Activated CD4-positive, alpha-beta T cell treated with anti-CD3 and anti-CD28 coated beads for 48 hours (primary cell): ENCODE measurements at places on chromosomes 3 and 15.

DNA sequence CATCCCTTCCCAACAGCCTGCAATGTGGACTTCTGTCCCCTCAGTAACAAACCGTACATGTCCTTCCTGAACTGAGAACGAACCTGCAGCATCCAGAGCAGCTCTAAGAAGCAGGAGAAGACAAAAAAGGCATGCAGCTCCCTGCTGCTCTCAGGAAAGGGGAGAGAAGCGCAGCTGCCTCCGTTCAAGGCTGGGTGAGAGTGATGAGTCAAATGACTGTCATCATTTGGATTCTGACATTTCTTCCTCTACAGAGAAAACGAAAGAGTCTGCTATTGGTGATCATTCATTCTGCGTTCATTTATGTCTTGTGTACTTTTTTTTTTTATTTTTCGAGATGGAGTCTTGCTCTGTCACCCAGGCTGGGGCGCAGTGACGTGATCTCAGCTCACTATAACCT, 677.8 kb downstream of the FHIT start:
- DNase-seq, result no peak

GRCh38 chr3:15845475-15845874, 47.7 kb upstream of the ANKRD28 start:
- peak; percentile 20 for DNase-seq

GRCh38 chr3:197801891-197802778, 11.1 kb downstream of the LRCH3 start:
- peak; percentile 31 for DNase-seq

DNA sequence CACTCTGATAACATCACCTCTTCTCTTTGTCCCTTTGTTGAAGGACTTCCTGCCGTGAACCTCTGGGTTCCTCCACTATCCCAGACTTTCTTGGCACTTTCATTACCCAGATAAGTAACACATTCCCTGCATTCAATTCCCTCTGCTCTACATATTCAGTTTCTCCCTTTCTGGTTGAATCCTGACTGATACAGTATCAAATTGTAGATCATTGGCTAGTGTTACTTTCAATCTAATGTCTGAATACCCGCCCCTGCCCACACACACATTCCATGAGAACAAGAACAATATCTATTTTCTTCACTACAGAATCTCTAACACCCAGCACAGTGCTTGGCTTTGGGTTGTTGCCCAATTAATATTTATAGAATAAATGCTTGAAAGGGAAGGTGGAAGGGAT, 163.5 kb downstream of the ABHD5 start:
- no peak for DNase-seq

DNA sequence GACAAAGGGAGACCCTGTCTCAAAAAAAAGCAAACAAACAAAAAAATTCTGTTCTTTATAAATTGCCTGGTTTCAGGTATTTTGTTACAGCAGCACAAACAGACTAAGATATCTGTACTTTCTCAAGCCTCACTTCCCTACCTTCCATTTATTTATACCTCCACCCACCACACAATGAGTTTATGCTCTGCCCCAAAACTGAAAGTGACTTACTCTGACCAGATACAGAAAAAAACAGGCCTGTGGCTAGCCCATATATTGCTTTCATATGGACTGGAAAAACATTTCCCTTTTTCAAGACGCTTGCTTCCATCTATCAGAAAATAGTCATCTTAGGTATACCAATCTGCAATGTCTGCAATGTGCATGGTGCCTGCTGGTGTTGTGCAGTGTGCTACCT, 8.7 kb upstream of the GPD1L start:
- DNase-seq, result no peak

- no peak for DNase-seq
Observed at GRCh38 chr15:32659340-32660155, 18.0 kb downstream of the SCG5 start.

DNA sequence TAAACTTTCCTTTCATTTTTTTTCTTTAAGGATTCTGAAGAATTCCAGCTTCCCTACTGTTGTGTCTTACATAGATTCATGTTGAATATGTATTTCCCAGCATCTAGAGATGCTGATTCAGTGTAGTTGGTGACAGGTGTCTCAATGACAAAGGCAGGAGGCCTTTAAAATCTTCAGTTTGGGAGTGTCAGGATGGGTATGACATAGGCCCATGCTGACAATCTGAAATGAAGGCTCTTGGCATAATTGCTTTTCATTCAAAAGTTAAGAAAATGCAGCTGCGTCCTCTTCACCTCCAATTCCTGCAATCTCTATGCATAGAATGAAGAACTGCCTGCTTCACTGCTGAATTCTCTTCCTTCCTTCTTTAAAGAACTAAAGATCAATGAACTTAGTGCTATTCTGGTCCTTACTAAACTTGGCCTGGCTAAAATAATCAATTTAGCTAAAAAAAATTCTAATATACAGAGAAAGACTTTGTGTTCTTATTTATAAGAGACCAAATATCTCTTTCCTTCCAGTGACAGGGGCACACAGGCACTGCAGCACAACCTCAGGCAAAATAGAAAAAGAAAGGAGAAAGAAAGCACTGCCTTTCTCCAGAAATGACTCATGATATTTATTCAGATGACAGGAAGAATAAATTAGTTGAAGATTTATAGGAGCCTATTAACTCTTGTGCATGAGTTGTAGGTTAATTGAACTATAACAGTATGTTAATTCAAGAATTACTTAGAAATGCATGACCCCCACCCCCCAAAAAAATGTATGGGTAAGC, 152.6 kb upstream of the GBE1 start:
- DNase-seq, result no peak

GRCh38 chr3:187989575-187990153, 164.3 kb upstream of the LPP start:
- DNase-seq, result no peak

DNA sequence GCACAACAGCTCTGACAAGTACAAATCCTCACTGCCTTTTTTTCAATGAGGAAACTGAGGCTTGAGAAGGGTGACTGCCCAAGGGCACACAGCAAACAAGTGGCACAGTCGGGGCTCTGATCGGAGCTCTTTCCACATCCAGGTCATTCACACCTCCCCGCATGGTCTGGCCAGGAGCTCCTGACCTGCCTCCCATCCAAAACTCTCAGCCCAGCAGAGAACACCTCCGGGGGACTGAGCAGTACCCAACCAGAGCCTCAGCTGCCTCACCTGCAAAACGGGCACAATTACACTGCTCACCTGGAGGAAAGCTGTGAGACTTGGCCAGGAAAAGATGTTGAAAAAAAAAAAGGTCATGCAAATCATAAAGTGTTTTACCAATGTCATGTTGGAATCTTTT, 36.5 kb downstream of the WNT7A start:
- DNase-seq, result no peak

DNA sequence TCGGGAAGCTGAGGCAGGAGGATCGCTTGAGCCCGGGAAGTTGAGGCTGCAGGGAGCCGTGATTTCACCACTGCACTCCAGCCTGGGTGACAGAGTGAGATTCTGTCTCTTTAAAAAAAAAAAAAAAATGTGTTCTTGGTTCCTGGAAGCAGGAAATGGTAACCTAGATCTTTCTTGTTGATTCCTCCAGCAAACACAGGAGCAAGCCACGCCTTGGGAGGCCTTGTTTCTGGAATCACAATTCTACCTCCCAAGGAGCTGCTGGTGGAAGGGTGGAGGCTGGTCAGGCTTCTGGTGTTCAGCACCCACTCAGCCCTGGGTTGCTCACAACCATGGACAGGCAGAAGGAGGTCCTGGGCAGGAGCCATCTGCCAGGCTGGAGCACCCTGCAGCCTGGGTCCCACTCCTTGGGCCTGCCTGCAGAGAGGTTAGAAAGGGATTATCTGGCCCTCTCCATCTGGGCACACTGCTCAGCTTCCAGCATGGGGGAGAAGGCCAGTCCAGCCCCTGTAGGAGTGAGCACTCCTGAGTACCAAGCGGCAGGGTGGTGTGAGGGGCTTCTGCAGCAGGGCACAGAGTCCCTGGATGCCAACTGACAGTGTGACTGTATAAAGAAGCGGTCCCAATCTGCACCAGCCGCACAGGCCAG, 65.6 kb downstream of the ABTB1 start:
- no peak for DNase-seq

- DNase-seq, result no peak
Observed at GRCh38 chr15:48602358-48603122, 43.0 kb downstream of the FBN1 start.

DNA sequence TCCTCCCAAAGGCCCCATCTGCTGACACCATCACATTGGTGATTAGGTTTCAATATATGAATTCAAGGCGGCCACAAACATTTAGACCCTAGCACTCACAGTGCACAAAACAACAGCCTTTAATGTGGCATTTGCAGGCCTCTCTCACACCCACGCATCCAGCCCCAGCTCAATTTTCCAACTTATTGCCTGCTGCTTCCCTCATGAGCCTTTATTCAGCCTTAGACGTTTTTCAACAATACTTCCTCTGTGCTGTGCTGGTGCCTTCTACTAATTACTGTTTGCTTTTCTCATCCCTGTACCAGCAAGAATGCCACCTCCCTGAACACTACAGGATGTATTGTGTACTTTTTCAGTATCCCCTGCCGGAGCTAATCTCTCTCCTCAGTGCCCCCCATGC, 334.6 kb downstream of the GABRB3 start:
- no peak for DNase-seq

DNA sequence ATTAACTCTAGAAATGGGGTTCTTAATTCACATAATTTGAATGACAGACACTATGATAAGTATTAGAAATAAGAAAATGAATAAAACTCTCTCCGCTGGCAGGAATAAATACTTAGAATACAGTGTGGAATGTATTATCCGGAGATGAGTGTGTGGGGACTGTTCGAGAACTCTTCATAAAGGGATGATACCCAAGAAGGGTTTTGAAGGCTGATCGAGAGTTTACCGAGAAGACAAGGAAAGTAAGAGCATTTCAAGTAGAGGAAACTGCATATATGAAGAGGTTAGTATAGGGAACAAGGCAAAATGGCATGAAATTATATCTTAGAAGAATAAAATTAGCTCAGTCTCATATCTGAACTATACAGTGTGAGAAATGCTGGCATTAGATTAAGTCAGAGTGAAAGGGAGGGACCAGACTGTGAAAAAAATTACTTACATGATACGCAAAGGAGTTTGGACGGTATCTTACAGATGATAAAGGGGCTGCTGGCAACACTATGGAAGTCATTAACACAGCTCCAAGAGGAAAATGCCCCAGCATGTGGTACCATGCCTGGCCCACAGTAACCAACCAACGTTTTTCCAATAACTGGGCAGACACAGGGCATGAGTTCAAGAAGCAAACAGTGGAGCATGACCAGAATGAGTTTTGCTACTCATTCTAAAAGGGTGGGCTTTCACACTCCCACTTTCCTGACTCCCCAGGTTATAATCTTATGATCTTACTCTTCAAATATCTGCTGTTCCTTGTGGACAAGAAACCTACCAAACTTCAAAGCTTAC, 6.5 kb downstream of the DCBLD2 start:
- no peak for DNase-seq

- DNase-seq, result no peak
Observed at GRCh38 chr3:34864011-34864410, 775.3 kb upstream of the ARPP21 start.

GRCh38 chr3:57673156-57673555, 19.7 kb downstream of the DENND6A start:
- no peak for DNase-seq

- DNase-seq, result no peak
Observed at GRCh38 chr3:73419179-73419803, 205.4 kb downstream of the PDZRN3 start.

DNA sequence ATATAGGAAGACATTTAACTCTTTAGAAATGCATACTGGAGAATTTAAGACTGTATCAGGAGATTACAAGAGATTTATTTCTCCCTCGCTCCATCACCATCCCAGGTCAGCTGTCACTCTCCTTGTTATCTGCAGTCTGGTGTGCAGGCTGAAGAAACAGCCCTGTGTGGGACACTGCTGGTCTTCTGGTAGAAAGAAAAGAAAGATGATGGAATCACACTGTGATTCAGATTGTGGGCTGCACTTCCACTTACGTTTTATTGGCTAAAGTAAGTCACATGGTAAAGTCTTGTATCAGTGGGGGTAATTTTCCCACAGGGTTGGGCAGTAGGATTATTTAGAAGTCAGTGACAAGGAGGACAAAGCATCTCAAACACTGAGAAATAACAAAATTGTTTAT, 18.1 kb upstream of the ATP1B3 start:
- DNase-seq, result no peak

DNA sequence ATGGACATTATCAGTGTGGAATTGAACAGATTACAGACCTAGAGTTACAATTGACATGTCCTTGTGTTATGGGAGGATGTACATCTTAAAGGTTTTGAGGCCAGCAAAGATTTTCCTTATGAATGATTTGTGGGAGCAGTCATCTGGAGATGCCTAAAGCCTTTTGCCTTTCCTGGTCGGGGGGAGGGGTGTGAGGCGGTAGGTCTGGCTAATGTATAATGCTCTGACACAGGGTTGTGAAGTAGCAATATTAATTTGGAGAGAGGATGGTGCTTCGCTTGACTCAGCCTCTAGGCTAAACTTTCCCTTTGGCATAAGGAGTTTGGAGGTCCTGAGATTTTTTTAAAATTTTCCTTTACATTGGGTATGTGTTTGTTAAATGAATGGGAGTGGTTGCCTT, 23.3 kb downstream of the FBXO22 start:
- DNase-seq, result no peak

- DNase-seq, result no peak
Observed at GRCh38 chr3:101943029-101943428, 93.7 kb downstream of the NFKBIZ start.

DNA sequence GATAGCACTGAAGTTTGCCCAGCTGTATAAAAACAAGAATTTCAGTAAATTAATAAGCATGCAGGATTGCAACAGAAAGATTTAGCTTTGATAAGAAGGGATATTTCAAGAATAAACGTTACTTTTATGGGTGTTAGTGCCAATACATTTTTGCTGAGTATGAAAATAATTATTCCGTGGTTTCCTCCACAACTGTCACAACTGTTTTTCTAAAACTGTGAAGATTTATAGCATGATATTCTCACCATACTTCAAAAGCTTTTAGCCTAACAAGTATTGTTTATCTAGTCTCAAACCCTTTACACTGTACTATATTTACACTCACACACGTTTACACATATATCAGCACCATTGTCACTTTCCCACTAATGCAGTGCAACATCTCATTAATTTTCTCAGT, 200.5 kb downstream of the TPRG1 start:
- DNase-seq, result no peak

DNA sequence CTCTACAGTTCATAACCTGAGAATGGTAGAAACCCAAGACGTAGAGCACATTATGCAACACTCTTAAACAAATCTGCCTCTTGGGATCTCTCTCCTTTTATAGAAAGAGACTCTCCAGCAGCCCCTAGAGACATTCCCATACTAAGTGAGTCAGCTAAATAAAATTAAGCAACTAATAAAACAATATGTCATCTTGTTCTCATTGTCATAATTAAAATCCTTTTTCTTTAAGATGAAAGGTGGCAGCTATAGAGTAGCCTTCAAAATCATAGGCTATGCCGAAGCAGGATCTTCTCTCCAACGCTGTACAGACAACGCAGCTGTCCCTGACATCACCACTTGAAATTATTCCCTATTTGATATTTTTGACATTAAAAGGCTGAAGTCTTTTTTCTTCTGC, 790.0 kb downstream of the FHIT start:
- DNase-seq, result no peak
